ENCODE measurements at places on chromosomes 2 and 18. TPM values are rescaled to one million over a fixed set of nuclear protein-coding genes. Genes with fewer than 3 reads are reported as not detected.

The ANXA4 gene
- total RNA-seq = 7.0 TPM

The BMP10 gene
- total RNA-seq = not detected

The TRIM43 gene
- total RNA-seq = not detected

The NDC80 gene
- 56.7 TPM for total RNA-seq

The KCNG2 gene
- not detected for total RNA-seq

The PLA2R1 gene
- total RNA-seq = 1.4 TPM

Data from Daoy (cell line).